HFFc6 (cell line): ENCODE measurements at places on chromosomes 4 and X. TPM values are rescaled to one million over a fixed set of nuclear protein-coding genes. Genes with fewer than 3 reads are reported as not detected.

- DNase-seq: no peak
These were observed 394.6 kb downstream of the SPOCK3 start for GRCh38 chr4:166839615-166840251.

Gene STS
- 12.3 to 14.1 TPM (median 13.3 TPM) in 3 replicates for total RNA-seq

Gene YY2
- 3.1 to 3.2 TPM (median 3.1 TPM) in 3 replicates for total RNA-seq

DNA sequence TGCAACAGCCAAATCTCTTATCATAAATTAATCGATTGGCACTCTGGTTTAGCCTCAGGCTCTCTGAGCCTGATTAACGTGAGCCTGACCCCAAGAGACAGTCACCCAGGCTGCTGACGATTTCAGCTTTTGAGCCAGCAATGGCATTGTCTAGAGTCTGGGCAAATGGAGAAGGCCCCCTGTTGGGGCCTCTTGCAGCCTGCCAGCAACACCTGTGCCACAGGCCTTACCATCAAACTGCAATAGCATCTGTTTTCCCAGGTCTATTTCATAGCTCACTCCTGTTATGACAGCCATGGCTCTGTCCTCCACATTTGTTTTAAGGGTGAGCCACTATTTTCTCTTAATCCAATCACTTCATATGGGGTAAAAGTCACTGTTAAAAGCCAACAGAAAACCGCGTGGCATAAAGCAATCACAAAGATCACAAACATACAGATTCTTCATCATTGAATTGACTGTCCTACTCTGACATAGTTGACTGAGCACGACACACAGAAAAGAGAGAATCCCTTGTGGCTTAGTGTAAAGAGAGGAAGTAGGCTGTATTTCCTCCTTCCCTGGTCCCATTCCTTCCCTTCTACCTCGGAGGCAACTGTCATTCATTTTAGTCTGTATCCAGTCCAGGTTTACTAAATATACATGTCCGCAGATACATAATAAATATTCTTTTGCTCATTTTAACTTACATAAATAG is 47.8 kb downstream of the SLC9A7 start:
- no peak for DNase-seq

Gene VEGFD
- not detected in 3 replicates for total RNA-seq

- no peak for DNase-seq
These were observed 95.3 kb downstream of the JADE1 start for GRCh38 chr4:128904821-128905220.

GRCh38 chr4:3115637-3116270 is 41.3 kb downstream of the HTT start:
- DNase-seq: peak; percentile 71

Gene HDX
- total RNA-seq: 1.6 to 2.1 TPM (median 1.9 TPM) in 3 replicates

Gene VCX
- total RNA-seq: not detected in 3 replicates

Gene DCAF8L2
- not detected in 3 replicates for total RNA-seq

DNA sequence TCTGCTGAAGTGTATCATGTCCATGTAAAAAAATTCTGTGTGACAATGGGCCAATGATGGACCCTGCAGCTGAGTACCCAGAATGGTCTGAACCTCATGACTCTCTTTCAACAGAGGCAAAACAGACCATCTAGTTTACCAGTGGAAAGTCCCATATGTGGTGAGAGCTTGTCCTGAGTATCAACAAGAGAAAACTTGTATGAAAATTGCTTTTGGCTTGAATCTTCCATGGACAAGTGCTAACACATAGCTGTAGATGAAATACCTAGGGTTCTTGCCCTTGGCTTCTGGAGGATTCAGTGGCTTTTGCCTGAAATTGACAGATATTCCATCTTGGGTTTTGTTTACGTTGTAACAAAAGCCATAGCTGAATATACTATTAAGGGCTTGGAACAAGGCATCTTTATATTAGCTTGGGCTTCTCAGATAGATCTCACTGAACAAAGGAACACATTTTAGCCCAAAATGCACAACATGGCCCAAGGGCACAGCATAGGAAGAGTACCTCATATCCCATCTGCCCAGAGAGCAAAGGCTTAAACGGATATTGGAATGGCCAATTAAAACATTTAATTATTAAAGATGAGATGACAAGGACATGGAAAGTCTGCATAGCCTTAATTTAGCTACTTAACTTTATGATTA is 128.5 kb upstream of the HPGD start:
- no peak for DNase-seq

DNA sequence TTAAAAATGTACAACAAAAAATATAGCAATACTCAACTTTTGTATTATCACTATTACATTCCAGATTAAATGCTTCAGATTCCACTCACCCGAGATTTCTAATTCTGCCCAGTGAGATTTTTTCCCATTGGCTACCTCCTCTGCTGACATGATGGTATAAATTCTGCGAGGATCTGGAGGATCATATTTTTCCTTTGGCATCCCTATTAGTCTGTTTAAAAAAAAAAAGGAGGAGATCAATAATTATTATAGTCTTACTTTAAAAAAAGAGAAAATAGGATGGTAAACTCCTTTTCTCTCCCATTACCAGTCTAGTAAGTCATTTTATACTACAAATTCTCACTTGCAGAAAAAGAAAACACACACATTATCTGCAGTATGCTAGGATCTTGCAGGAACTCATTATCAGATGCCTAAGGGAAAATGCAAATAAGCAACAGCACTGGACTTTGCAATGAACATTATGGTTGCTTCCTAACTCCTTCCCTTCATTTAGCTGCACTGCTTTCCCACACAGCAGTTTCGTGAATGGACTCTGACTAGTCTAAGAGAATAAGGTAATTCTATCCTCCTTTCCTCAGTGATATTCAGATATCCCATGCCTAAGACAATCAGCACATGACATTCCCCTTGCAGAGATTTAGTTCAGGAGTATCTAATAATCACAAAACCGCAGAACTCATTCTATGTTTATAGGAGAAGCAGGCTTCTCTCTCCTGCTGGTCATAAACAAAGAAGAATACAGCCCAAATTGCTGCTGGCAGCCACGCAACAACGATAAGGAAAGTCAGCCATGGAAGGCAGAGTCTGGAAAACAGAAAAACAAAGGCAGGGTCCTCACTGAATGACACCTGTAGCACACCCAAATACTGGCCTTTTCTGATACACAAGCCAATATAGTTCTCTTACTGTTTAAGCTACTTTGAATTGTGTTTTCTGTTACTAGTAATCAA is 42.7 kb downstream of the CNOT6L start:
- peak; percentile 9 for DNase-seq

GRCh38 chrX:8783097-8783713 is 18.0 kb downstream of the FAM9A start:
- DNase-seq: no peak

- DNase-seq: no peak
These were observed 88.6 kb downstream of the IRF2 start for GRCh38 chr4:184385705-184386141.

GRCh38 chr4:185101354-185101890 is 41.6 kb upstream of the SLC25A4 start:
- DNase-seq: no peak

Gene C4orf50
- total RNA-seq: not detected in 3 replicates

DNA sequence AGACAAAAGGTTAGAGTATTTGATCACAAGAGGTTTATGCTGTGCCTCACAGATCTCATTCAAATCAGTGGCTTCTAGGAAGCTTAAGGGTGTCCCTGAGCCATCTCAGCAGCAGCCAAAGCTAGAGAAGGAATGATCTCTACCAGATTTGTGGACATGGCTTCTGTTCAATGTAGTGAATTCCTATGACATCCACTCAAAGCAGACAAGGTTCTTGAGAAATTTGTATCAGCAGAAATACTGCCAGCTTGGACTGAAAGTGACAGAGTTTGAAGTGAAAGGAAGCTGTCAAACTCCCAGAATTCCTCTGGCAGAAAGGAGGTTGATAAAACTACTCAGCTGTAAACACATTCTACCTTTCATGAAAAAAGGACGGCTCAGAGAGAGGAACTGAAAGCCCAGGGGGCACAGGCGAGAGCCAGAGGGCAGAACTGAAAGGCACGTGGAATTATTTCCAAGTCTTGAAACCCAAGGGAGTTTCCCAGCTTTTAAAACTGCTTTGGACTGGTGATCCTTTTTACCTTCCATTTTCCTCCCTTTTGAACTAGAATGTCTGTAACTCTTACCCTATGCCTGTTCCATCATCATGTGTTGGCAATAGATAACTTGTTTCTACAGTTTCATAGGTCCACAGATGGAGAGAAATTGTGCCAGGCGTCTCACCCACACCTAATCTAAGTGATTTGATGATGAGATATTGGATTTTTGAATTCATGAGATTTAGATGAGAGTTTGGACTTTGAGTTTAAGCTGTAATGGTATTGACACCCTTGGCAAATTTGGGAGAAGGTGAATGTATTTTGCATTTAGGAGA is 14.5 kb upstream of the MED14 start:
- no peak for DNase-seq

Gene SPANXD
- 2.5 TPM in 1 of 3 replicates, not detected in the others for total RNA-seq

GRCh38 chr4:113020966-113021365 is 28.5 kb upstream of the ANK2 start:
- DNase-seq: no peak

DNA sequence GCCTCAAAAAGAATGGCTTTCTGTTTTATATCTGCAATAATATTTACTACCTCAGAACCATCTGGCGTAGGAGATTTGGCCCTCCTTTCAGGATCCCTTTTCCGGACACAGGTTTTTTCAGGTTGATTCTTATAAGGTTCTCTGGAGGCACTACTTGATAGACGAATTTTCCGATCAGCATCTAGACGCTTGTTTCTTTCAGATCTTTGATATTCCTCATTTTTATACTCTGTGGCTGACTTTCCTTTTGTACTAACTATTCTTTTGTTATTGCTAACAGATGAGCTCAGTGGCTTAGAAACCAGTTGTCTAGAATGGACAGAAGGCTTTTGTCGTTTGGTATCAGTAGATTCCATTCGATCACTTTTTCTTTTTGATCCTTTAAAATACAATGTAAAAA is 12.4 kb downstream of the YTHDC1 start:
- DNase-seq: no peak

GRCh38 chrX:73561801-73562200 is 1.2 kb upstream of the CHIC1 start:
- peak; percentile 35 for DNase-seq

DNA sequence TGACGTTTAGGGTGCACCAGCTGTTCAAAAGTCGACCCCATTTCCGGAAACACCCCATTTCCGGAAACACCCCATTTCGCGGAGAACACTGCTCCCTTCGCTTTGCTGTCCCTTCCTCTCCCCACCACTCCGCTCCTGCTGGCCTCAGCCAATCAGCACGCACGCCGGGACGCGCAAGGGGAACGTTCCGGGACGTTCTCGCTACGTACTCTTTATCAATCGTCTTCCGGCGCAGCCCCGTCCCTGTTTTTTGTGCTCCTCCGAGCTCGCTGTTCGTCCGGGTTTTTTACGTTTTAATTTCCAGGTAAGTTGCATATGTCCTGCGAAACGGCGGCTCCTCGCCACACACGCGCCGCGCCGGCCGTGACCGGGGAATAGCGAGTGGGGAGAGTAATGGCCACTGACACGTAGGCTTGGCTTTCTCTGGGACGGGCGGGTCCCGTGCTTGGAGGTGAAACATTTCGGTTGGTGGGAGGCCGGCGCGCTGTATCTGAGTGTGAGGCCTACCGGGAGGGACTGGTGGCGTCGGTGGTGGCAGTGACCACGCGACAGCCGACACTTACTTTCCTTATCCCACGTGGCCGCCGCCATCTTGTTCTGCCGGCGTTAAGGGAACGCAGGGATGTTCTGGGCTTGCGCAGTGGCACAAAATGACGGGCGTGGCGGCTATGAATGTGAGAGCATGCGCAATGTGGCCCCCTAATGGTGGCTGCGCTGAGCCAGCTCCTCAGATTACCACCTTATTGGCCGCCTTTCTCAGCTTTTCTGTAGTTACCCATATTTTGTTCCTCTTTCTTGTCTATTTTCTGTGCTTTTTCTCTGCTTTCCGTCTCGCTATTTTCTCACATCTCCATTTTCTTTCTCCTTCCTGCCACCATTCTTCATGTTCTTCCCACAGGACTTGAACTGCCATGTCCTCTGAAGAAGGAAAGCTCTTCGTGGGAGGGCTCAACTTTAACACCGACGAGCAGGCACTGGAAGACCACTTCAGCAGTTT is at the start of gene RBM3:
RBM3 (plus strand) TSS at position 215 of the 997 bp plus-strand sequence; CDS start at position 912, 697 bp downstream.
- peak; percentile 87 for DNase-seq

DNA sequence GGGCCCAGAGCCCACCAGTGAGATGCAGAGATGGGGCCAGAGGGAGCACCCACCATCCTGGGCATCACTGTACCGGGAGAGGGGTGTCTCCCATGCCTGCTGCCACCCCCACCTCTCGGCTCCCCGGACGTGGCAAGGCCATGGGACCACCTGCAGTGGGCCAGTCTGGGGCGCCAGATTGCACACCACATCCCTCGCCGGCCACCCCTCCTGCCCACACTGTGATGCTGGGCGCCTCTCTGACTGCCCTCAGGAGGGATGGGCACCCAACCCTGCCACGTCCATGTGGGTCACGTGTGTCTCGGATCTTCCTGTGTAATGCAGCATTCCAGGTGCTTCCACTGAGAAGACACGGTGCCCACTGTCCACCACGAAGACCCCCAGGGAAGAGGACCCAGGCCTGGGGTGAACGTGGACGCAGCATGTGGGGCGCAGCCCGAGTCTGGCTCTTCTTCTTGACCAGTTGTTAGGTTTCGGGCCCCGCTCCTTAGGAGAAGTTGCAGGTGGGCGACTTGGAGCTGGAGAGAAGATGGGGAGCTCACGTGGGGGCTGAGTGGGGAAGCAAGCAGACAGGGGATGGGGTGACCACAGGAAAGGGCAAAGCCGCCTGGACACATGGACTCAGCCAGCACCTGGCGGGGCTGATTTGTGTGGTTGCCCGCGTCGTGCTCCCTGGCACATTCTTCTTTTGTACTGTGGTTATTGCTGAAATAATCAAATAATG is 47.7 kb downstream of the ZFYVE28 start:
- no peak for DNase-seq

GRCh38 chrX:11375614-11376119 is 82.5 kb downstream of the AMELX start:
- DNase-seq: no peak

DNA sequence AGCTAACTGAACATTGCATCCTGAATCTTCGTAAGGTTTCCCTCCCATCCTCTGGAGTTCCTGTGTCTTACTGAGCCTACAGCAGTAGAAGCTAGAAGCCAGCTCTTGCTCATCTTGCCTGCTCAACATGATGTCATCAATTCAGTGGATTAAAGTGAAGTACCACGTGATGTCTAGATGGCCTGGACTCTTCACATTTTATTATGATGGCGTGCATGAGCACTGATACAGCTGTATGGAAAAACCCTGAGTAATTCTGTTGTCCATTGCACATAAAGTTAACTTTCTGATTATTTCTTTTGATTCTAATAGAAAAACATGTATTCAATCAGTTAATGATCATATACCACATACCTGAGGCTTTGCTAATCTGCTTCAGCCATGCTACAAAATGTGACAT is 2387.7 kb upstream of the TENM3 start:
- no peak for DNase-seq

Gene SHOX
- total RNA-seq: 28.8 to 41.8 TPM (median 37.8 TPM) in 3 replicates

- peak; percentile 35 for DNase-seq
These were observed 390.1 kb downstream of the ANKRD50 start for GRCh38 chr4:124322234-124323065.
